NCI-H187 (cell line): ENCODE measurements at places on chromosomes 5 and 9.

DNA sequence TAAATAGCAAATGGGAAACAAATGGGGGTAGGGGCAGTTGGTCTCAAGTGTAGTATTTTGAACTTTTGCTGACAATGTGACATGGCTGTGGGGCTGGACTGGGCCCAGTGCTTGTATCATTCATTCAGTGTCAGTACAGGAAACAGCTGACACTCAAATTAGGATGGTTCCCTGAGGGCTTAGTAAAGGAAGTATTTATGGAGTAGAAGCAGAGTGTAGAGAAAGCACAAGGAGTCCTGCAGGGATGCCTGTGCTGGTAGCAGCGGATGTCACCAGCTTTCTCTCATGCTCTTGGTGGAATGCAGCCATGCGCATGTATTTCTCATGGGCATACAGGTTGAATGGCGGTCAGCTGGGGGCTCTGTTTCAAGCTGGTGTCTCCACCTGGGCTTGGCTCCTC, 72.9 kb upstream of the SLC44A1 start:
- no peak for DNase-seq

GRCh38 chr9:113542741-113543140, 79.2 kb downstream of the RGS3 start:
- DNase-seq: no peak

GRCh38 chr9:16689351-16689938, 181.0 kb downstream of the BNC2 start:
- DNase-seq: no peak

GRCh38 chr5:143636931-143637528, 174.9 kb upstream of the HMHB1 start:
- no peak for DNase-seq

- no peak for DNase-seq
These were observed 37.3 kb downstream of the FBXW2 start for GRCh38 chr9:120755810-120756434.

DNA sequence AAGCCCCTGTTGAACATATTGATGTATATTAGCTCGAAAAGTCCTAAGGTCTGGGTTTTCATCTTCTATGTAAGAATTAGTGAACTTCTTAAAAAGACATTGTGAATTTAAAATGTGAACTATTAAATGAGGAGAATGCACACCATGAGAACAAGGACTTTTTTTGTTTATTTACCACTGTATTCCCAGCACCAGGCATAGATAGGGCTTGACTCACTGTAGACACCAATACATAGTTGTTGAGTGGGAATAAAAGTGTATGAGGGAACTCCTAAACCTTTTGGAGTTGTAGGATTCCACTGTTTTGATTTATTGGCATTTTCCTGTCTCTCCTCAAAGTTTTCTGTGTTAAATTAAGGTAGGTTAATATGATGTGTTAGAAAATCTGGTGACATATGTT, 40.3 kb downstream of the NNT start:
- no peak for DNase-seq

DNA sequence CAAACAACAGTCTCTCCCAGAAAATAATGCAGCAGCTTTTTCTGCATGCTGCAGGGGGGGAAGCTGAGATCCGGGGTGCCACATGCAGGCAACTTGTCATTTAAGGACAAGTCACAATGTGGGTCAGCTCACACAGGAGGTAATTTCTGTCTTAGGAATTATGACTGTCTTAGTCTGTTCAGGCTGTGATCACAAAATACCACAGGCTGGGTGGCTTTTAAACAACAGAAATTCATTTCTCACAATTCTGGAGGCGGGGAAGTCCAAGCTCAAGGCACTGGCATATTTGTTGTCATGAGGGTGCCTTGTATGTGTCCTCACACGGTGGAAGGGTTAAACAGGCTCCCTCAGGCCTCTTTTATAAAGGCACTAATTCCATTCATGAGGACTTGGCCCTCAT, 127.7 kb downstream of the DIRAS2 start:
- DNase-seq: no peak

DNA sequence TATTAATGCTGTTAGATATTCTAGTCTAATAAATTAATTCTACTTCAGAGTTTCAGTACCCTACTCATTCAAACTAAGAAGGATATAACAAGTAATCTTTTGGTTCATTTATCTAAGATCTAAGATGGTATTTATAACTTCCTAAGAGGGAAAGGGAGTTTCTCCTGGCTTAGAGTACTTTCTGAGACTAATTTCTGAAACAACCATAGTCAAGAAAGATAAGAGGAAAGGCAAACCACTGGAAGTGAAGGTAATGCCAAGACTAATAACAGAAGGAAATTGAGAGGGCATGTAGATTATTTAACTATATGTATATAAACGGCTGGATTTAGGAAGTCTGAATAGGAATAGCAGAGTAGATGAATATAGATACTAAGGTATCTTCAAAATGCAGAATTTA, 112.4 kb upstream of the ACOT12 start:
- DNase-seq: no peak

DNA sequence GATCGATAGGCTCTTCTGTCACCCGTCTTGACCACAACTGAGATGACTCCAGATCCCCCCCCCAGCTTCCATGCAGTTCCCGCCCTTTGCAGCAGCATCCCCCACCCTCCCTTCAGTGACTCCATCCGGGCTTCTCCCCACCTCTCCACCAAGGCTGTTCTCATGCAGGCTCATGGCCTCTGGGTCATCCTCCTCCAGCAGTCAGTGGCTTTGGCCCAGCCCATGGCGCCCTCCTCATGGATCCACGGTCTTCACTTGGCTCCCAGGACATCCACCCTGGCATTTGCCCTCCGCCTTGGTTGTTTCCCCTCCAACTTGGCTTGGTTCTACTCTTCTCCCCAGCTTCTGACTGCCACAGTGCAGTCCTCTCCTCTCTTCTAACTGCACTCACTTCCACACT, 96.7 kb upstream of the RUFY1 start:
- no peak for DNase-seq

GRCh38 chr9:105967797-105968196, 273.5 kb downstream of the TMEM38B start:
- DNase-seq: no peak

- DNase-seq: no peak
These were observed 40.1 kb downstream of the TRIP13 start for GRCh38 chr5:932628-933250.
